Right renal pelvis (tissue), 4 donors: ENCODE measurements at places on chromosomes 6 and 20. TPM values are rescaled to one million over a fixed set of nuclear protein-coding genes. Genes with fewer than 3 reads are reported as not detected.

MTFR2 gene
- polyA plus RNA-seq: 2.7 TPM

ACOT8 gene
- 24.4 TPM for polyA plus RNA-seq

TRIM15 gene
- 0.22 TPM for polyA plus RNA-seq

DNMT3B gene
- 7.6 TPM for polyA plus RNA-seq

DPPA5 gene
- polyA plus RNA-seq: not detected

COL11A2 gene
- 5.6 TPM for polyA plus RNA-seq

SLC22A16 gene
- 0.63 TPM for polyA plus RNA-seq

CLIC5 gene
- 203 TPM for polyA plus RNA-seq

PTPRK gene
- 58.0 TPM for polyA plus RNA-seq

GABRR1 gene
- 2.9 TPM for polyA plus RNA-seq

GPSM3 gene
- 12.9 TPM for polyA plus RNA-seq

HLA-DQA1 gene
- polyA plus RNA-seq: 2.7 TPM

RUNX2 gene
- polyA plus RNA-seq: 2.9 TPM

PAQR8 gene
- polyA plus RNA-seq: 22.9 TPM

TMEM217 gene
- 1.7 TPM for polyA plus RNA-seq

CD24 gene
- 1,381 TPM for polyA plus RNA-seq

RSPH3 gene
- polyA plus RNA-seq: 16.3 TPM

MYH7B gene
- polyA plus RNA-seq: 1.9 TPM

ULBP3 gene
- polyA plus RNA-seq: 10.2 TPM

EBF4 gene
- polyA plus RNA-seq: 33.8 TPM

BMP7 gene
- 83.5 TPM for polyA plus RNA-seq

GSTA3 gene
- polyA plus RNA-seq: 0.56 TPM

PSMG4 gene
- polyA plus RNA-seq: 18.8 TPM

MRAP2 gene
- 2.7 TPM for polyA plus RNA-seq

ADGB gene
- polyA plus RNA-seq: 0.72 TPM

SLC17A3 gene
- 1.2 TPM for polyA plus RNA-seq

SLC32A1 gene
- polyA plus RNA-seq: 2.1 TPM

SIRPB2 gene
- polyA plus RNA-seq: 0.75 TPM

MDFI gene
- polyA plus RNA-seq: 48.8 TPM

HSPA1L gene
- polyA plus RNA-seq: 3.9 TPM

SLC35F1 gene
- polyA plus RNA-seq: 3.6 TPM

MPIG6B gene
- polyA plus RNA-seq: 3.8 TPM

TMC2 gene
- polyA plus RNA-seq: 0.23 TPM

EPPIN gene
- 0.17 TPM for polyA plus RNA-seq

SRC gene
- 51.2 TPM for polyA plus RNA-seq

MOG gene
- polyA plus RNA-seq: not detected

GGTLC1 gene
- not detected for polyA plus RNA-seq

BPIFB2 gene
- polyA plus RNA-seq: not detected

HLA-DOA gene
- polyA plus RNA-seq: 5.3 TPM

PRR3 gene
- polyA plus RNA-seq: 30.3 TPM

KCTD20 gene
- 54.5 TPM for polyA plus RNA-seq

BCAS1 gene
- 2.4 TPM for polyA plus RNA-seq

WFDC10B gene
- polyA plus RNA-seq: not detected
